IMR-90 (cell line): ENCODE measurements at places on chromosomes 3 and 15. TPM values are rescaled to one million over a fixed set of nuclear protein-coding genes. Genes with fewer than 3 reads are reported as not detected.
A peak's percentile ranks its signal among the peaks of the same experiment; 100 is the strongest.

- peak; percentile 81 for DNase-seq
Observed at GRCh38 chr3:10213156-10213792, 35.0 kb upstream of the TATDN2 start.

DNA sequence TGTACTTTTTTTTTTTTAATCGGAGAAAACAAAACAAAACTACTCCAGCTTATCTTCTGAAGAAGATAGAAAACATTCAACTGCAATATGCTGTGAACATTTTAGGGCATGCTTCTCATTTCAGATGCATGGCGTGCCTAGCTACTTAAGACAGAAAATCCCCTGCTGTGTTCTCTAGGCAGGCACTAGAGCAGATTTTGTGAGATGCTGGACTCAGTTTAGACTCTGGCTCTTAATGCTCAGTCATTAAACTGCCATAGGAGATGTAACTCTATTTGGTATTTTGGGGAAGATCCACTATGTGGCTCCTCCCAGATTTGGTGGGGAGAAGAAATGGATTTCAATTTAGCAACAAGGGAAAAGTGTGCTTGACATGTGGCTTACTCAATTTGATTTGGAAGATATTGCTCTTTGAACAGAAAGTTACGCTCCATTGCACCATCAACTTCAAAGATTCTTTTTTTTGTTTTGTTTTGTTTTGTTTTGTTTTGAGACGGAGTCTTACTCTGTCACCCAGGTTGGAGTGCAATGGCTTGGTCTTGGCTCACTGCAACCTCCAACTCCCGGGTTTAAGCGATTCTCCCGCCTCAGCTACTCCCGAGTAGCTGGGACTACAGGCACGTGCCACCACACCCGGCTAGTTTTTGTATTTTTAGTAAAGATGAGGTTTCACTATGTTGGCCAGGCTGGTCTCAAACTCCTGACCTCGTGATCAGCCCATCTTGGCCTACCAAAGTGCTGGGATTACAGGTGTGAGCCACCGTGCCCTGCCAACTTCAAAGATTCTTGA lies 62.0 kb upstream of the LEKR1 start:
- no peak for DNase-seq

GRCh38 chr3:117885011-117885441 lies 1149.6 kb downstream of the IGSF11 start:
- DNase-seq: no peak

CHRM5 gene
- total RNA-seq: under 0.01 TPM in 2 replicates

ST3GAL6 gene
- total RNA-seq: 0.36 and 1.4 TPM in 2 replicates
